ENCODE measurements at places on chromosomes 12 and 14.

DNA sequence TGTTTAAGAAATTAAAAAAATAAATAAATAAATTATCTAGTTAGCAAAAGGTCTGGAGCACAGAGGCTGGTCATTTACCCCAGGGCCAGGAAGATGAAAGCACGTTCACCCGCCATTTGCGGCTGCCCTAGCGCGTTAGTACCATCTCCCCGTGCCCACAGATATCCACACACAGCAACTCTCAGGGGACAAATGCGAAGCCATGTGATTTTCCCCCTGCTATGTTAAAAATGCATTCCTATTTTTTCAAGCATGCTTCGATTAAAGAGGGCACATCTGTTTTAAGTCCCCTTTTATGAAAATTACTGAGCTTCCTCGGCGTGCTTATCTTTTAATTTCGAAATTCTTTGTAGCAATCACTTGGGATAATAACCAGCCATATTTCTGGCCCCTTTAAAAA is 56.9 kb upstream of the PIWIL1 start:
- no peak for DNase-seq

DNA sequence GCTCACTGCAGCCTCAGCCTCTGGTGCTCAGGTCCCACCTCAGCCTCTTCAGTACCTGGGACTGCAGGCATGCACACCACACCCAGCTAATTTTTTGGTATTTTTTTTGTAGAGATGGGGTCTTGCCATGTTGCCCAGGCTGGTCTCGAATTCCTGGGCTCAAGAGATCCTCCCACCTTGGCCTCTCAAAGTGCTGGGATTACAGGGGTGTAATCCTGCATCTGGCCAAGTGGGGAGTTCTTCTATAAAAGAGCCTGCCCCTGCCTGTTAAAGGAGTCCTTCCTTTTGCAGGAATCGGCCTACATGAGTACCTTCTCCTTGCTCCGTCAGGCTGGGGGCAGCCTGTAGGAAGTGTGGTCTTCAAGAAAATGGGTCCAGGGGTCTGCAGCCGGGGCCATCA is 54.1 kb upstream of the RASSF3 start:
- no peak for DNase-seq

- DNase-seq, result no peak
Observed at GRCh38 chr12:80217011-80217535, 117.7 kb downstream of the OTOGL start.

GRCh38 chr14:103941462-103941861 is 867 bp downstream of the RD3L start:
- DNase-seq, result no peak

- DNase-seq, result no peak
Observed at GRCh38 chr14:22163051-22163450, 426.0 kb downstream of the DAD1 start.

- DNase-seq, result no peak
Observed at GRCh38 chr14:39452680-39453079, 20.4 kb upstream of the FBXO33 start.

DNA sequence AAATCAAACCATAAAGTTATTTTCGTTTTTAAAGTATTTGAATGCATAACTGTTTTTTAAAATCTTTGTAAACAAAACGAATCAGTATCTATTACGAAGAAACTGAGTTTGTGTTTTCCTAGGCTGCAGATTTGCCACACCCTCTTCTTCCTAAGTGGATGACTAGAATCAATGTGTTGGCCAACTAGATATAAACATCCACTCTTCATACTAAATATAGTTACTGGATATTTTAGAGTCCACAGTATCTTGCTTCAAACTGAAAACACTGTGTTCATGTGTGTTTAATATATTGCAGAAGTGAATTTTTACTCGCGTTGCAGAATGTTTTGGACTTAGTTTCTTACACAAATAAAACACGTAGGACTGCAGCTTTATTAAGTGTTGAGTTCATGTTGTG is 63.2 kb downstream of the KLHL28 start:
- no peak for DNase-seq

DNA sequence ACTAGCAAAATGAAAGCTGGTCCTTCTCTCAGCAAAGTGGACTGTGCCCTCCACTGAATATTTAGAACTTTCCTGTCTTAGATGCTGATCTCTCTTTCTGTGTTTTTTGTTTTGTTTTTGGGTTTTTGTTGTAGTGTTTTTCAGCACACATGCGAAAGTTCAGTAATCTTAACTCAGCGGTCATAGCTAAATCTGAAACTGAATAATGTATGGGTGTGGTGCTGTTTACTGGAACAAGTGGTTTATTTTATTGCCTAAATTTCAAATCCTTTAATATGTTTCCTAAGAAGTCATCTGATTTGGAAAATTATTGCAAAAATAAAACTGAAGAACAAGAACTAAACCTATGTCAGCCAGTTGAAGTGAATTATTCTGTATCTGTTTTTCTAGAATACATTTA is 116.0 kb upstream of the LRIG3 start:
- no peak for DNase-seq

DNA sequence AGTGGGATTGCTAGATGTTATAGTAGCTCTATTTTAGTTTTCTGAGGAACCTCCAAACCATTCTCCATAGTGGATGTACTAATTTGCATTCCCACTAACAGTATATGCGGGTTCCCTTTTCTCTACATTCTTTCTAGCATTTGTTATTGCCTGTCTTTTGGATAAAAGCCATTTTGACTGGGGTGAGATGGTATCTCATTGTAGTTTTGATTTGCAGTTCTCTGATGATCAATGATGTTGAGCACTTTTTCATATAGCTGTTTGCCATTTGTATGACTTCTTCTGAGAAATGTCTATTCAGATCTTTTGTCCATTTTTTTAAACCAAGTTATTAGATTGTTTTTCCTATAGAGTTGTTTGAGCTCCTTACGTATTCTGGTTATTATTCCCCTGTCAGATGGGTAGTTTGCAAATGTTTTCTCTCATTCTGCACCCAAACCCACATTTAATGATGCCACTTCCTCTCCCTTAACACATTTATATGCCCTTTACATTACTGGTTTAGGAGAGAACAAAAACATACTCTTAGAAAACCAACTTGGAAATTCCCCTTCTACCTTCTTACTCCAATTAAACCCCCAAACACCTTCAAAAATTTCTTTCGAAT is 48.2 kb downstream of the NELL2 start:
- DNase-seq, result no peak

- DNase-seq, result no peak
Observed at GRCh38 chr12:46701356-46701755, 124.4 kb downstream of the SLC38A4 start.

- no peak for DNase-seq
Observed at GRCh38 chr14:75450381-75451276, 22.8 kb downstream of the JDP2 start.

- no peak for DNase-seq
Observed at GRCh38 chr12:72677139-72677538, 405.0 kb downstream of the TRHDE start.

DNA sequence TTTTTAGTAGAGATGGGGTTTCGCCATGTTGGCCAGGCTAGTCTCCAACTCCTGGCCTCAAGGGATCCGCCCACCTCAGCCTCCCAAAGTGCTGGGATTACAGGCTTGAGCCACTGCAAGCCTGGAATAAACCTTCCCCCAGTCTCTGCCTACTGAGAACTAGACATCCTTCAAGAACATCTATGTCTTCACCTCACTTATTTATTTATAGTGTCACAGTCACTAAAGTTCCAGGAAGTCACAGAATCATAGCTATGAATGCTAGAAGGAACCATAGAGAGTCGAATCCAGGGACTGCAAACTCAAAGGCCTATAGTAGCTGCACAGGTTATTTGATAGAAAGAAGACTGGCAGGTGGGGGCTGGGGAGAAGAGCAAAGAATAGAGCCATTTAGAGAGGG is 44.7 kb upstream of the NUDT4 start:
- DNase-seq, result no peak

- DNase-seq, result no peak
Observed at GRCh38 chr14:21133901-21134300, 22.0 kb downstream of the OR5AU1 start.

DNA sequence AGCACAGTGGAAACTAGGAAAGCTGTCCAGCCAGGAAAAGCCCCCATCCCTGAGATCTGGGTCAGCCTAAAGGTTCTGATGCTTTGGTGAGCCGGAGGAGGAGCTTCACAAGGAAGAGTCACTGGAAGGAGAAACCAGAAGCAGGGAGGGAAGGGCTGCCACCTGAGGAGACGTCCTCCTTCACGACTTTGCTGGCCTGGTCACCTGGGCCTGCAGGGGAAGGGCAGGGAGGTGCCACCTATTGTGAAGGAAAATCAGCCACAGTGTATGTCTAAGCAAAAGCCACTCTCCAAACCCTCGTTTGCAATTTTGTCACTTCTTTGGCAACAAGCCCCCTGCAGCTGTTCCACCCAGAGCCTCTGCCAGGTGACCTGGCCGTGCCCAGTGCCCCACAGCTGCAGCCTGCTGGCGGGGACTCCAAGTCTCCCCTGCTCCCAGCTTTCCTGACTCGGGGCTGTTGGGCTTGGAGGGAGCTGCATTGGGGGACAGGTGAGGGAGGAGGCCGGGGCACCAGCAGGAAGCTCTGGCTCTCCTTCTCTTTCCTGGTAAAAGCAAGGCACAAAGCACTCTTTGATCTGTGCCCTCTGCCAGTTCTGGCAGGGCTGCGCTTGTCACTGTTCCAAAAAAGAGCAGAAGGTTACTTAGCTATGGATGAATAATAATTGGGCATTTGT is 120.9 kb upstream of the BCL2L14 start:
- DNase-seq, result no peak

DNA sequence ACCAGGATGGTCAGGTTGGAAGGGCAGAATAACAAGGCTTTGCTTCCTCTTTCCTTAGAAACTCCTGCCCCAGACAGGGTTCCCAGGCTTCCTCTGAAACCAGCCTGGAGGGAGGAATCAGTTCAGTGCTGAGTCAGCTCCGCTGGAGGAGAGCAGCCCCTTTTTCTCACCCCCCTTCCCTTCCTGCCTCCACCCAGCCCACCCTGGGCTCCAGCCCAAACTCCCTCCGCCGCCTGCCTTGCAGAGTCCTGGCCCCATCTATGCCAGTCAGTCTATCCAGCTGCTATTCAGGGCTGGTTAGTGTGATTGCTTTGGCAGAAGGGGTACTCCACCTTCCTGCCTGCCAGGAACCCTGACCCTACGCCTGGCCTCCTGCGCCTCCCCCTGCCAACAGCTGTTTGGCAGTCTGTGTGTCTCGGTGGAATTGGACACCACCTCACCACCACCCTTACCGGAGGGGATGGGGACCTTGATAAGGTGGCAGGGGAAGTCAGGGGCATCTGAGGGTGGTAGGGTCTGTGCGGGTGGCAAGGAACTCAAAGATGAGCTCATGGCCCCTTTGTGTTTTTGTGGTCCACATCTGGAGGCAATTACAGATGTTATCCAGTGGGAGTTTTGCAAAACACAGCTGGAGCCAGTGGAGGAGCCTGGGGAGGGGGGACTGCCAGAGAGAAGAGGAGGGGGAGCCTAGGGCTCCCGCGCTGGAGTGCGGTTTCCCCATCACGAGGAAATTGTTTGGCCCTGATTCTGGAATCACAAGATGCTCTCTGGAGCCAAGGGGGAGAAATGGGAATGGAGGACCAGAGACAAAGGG is 12.2 kb downstream of the MMP14 start:
- DNase-seq, result no peak

DNA sequence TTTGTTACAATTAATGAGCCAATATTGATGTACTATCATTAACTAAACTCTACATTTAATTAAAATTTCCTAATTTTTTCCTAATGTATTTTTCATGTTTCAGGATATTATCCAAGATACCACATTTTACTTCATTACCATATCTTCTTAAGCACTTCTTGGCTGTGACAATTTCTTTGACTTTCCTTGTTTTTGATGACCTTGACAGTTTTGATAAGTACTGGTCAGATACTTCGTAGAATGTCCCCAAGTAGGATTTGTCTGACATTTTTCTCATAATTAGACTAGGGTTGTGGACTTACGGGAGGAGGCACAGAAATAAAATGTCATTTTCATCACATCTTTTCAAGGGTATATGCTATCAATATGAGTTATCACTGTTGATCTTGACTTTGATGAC is 700.9 kb downstream of the BCL11B start:
- DNase-seq, result no peak

DNA sequence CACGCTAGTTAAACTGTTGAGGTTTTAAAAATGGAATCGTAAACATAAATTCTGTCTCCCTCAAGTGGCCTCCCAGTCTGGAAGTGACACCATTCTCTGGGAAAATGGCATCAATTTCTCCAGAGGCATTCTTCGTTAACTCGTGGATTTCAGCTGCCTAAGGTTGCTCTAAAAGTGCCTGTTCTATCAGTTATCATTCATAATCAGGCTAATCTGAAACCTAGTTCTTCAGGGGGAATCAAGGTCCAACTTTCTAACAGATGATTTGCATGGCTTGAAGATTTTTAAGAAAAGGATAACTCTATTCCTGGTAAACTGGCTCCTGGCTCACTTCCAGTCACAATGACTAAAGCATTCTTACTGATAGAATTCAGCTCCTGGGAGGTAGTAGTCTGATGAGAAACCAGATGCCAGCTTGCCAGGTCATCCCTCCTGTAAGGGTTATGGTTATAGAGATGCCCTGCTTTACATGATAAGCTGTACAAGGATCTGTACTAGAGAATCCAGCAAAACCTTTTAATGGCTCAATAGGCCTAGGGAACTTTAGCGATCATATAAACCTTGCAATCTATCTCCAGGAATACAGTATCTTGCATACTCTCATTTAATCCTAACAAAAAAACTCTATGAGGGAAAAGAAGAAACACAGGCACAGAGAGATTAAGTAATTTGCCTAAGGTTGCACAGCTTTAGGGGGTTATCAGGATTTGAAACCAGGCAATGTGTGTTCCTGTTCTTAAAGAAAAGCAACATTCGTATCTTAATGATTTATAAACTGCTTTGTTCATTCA is 1.5 kb downstream of the L3HYPDH start:
- DNase-seq, result no peak

GRCh38 chr12:96061864-96062453 is 26.6 kb upstream of the LTA4H start:
- DNase-seq, result peak; percentile 67

DNA sequence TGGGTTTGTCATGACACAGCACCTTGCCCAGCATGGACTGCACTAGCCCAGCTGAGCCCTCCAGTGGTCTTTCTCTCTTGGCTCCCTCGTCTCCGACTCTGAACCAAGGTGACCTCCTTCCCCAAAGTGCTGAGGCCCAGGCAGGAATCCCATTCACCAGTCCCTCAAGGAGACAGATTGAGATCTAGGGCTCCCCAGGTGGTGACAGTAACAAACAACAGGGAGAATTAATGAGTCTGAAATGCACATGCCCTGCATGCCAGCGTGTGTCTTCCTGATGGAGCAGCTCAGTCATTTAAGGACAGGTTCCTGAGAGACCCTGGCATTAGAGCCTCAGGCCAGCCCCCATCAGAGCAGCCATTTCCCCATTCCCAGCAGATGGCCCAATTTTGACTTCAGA is 51.4 kb upstream of the OAS1 start:
- no peak for DNase-seq

DNA sequence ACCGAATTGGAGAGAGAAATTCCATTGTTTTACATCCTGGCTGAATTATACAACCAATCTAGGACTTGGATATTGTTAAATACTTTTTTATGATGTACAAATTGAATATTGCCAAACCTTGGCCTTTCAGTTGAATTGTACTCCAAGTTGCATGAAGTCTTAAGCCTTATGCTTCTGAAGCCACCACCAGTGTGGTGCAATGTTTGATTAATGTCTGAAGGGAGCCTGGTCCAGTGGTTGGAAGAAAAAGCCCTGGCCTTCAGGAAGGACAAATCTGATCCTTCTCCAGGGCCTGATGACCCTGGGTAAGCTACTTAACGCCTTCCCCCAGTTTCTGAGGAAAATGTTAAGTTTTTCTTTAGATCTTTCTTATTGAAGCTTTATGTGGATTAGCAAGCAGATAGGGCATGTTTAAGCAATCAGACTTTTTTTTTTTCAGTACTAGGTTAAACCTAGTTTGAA is 72.0 kb downstream of the PAPOLA start:
- DNase-seq, result no peak

Measured in stimulated activated naive CD8-positive, alpha-beta T cell treated with anti-CD3 and anti-CD28 coated beads, Interleukin-15, amount 100 ng/mL, for 72 hours (primary cell).